Activated T-helper 2 cell treated with anti-CD3 and anti-CD28 coated beads, Interferon-gamma antibody, Interleukin-2, Interleukin-4, amounts not matched to agents 10 μg/mL and 5 μg/mL and 100 μg/mL, durations not matched to agents 14 hours and 24 hours and 36 hours (primary cell): ENCODE measurements at places on chromosomes 2 and 18. TPM values are rescaled to one million over a fixed set of nuclear protein-coding genes. Genes with fewer than 3 reads are reported as not detected.

The PDE1A gene
- total RNA-seq, result not detected in 2 replicates

The HTR2B gene
- not detected in 2 replicates for total RNA-seq

- DNase-seq, result no peak
- no peak overlapping the region for H3K4me3 ChIP-seq
- H3K4me1 ChIP-seq, result no peaks in the 10 kb centered on the region
Observed at GRCh38 chr2:105238664-105239240, 2.8 kb upstream of the GPR45 start.

- peaks cover 63% of the 10 kb centered on the region for H3K4me1 ChIP-seq
- H3K27ac ChIP-seq, result peak overlapping the region; percentile 90
- H3K27me3 ChIP-seq, result no peaks in the 10 kb centered on the region
- H3K36me3 ChIP-seq, result no peaks in the 10 kb centered on the region
- peak; percentile 74 for DNase-seq
- H3K4me3 ChIP-seq, result peak overlapping the region; percentile 76
Observed at GRCh38 chr2:127081826-127082633, 24.9 kb downstream of the BIN1 start.

DNA sequence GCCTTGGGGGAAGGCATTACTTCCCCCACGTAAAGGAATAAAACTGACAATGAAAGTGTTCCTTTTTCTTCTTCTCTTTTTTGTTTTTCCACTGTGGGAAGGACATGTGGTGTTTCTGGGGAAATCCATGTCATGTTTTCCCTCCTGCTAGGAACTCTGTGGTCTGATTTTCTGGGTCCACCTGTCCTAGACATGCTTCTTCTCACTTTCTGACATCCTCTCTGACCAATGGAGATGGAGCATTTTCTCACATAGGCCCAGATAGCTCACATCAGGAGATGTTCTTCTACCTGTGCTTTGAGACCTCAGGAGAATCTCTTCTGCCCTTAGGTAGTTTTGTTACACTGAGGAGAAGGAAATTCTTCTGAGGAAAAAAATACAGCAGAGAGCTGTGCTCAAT lies 252.0 kb upstream of the SIX3 start:
- no peak for DNase-seq
- no peak overlapping the region for H3K27ac ChIP-seq
- H3K4me3 ChIP-seq, result no peak overlapping the region
- no peaks in the 10 kb centered on the region for H3K27me3 ChIP-seq

DNA sequence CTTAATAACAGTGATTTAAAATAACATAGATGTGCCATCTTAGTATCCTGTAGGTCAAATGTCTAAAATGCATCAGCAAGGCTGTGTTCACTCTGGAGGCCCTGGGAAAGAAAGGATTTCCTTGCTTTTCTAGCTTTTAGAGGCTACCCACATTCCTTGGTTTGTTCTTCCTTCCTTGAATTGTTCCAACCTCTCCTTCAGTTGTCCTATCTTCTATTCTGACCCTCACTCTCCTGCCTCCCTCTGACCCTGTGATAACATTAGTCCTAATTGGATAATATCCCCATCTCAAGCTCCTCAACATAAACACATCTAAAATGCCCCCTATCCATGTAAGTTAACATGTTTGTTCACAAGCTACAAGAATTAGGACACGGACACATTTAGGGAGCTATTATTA lies 733.5 kb downstream of the SOCS6 start:
- no peak overlapping the region for H3K27ac ChIP-seq
- no peaks in the 10 kb centered on the region for H3K36me3 ChIP-seq
- no peaks in the 10 kb centered on the region for H3K27me3 ChIP-seq
- H3K4me3 ChIP-seq, result no peak overlapping the region
- DNase-seq, result no peak

GRCh38 chr2:45973426-45973825 lies 322.0 kb downstream of the PRKCE start:
- peaks cover 9% of the 10 kb centered on the region for H3K27me3 ChIP-seq
- DNase-seq, result no peak
- H3K4me1 ChIP-seq, result peaks cover 6% of the 10 kb centered on the region
- no peak overlapping the region for H3K27ac ChIP-seq
- no peak overlapping the region for H3K4me3 ChIP-seq
- H3K36me3 ChIP-seq, result no peaks in the 10 kb centered on the region

DNA sequence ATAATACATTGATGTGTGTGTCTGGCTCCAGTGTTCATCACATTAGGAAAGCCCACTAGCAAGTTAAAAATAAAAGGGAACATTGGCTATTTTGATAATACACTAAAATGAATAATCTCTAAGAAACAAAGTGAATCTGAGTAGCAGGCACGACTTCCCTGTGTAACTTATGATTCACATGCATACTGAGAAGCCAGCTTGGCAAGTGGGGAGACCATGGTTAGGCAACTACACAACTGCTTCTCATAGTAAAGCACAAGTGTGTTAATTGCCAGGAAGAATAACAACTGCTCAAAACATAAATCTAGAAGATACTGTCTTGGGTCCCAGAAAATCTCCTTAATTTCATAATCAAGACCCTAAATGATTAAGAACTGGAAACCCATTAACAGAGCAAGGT lies 4.0 kb downstream of the MYO5B start:
- H3K4me1 ChIP-seq, result peaks cover 7% of the 10 kb centered on the region
- no peak overlapping the region for H3K27ac ChIP-seq
- H3K4me3 ChIP-seq, result no peak overlapping the region
- no peaks in the 10 kb centered on the region for H3K36me3 ChIP-seq
